OCI-M1 (cell line): ENCODE measurements at places on chromosomes 3 and 15.

- DNase-seq = no peak
These were observed 155.6 kb downstream of the SEMA6D start for GRCh38 chr15:47872869-47873432.

DNA sequence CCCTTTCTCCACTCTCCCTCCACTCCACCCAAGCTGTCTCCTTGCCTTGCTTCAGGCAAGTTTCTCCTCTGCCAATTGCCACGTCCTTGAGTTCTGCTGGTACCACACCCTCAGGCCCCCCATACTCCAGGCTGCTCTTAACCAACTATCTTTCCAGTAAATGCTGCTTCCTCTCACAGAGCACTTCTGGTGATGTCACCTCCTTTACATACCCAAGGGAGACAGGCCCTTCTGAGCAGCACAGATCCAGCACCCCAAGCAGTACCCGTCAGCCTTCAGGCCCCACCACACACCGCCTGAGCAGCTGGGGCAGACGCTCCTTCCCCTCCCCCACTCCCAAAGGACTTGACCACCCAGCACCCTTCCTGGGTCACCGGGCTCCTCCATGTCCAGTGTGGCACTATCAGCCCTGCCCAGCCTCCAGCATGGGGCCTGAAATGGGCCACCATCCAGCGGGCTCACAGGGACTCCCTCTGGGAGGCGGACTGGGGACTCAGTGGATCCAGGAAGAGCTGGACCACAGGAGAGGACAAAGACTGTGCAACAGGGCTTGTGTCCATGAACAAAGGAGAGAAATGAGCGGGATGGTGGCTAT, 50.2 kb downstream of the KLF15 start:
- DNase-seq = no peak

DNA sequence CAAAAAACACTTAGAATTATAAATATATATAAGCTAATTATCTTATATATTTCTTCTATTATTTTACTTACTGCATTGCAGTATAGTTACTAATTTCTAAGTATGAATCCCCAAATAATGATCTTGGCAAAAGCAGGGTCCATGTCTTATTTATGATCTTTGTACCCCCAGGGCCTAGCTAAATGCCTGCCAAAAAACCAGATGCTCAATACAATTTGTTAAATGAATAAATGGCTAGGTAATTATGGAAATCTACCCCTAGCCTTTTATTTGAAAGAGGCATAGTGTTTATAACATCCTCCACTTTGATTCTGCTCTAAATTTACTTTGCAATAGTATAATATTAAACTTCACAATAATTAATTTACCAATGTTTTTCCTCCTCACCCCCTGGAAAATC, 69.5 kb downstream of the CSNK1G1 start:
- no peak for DNase-seq

GRCh38 chr15:49718234-49718633, 97.4 kb downstream of the DTWD1 start:
- DNase-seq = peak; percentile 5

- DNase-seq = peak; percentile 69
These were observed 717 bp downstream of the PXK start for GRCh38 chr3:58333206-58334012.

DNA sequence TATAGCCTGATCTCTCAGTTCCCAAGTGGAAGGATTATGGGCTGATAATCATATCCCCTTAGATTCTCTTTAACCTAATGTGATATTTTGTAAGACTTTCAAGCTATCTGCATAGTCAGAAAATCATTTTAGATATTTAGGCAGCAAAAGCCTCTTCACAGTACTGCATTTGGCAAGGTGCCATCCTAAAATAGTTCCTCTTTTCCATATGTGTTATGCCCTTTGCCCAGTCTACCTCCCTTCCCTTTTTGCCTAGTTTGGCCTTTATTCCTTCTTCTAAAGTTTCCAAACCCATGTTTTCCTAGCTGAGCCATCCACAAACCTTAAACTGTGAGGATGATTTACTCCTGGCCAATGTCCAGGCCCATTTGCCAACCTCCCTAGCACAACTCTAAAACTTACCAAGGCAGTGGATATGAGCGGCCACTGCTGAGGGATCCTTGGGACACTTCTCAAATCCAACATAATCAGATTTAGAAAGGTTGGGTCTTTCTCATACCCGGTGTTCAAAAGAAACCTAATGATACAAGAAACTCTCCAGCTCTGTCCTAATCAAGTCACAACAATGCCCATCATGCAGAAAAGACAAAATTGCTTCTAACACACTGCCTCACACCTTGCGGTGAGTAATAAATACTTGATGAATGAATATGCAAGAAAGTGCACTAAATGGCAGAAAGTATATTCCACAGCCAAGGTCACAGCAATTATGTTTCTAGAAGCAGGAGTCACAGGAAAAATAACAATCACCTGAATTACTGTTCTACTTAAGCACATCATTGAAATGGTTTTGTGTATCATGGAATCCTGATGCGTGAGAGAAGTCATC, 493.9 kb downstream of the NLGN1 start:
- DNase-seq = peak; percentile 56

DNA sequence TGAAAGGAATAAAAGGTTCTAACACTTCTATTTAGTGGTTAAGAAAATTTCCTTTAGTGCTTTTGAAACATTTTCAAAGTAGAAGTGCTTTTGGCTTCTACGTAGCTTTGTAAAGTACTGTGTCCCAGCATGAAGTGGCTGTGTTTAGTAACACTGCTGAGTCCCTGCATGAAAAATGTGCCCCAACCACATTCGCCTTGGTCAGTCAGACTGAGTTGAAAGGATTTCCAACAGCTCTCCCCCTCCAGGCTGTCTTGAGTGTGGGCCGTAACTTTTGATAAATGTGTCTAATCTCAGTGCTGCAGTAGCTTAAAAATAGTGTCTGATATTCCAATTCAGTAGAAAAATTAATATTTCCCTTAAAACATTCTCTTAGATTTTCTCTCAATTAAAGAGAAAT, 115.0 kb downstream of the NR1D2 start:
- no peak for DNase-seq

- peak; percentile 43 for DNase-seq
These were observed 2.9 kb downstream of the TIMP4 start for GRCh38 chr3:12155828-12156227.

DNA sequence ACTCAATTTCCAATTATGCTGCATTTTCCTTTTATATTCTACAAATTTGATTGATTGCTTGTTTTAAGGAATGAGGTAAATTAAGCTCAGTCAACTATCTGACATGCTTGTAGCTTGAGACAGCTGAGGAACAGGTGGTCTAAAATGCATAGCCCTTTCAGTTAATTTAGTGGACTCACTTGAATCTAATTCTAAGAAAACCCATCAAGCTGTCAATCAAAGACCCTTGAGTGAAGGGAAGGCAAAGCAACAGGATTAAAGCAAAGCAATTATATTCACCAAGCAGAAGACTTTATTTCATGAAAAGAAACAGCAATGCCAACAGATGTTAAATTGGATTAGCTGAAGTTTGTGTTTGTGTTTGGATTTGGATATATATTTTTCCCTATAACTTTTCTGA, 228.5 kb downstream of the ARPP21 start:
- DNase-seq = no peak

DNA sequence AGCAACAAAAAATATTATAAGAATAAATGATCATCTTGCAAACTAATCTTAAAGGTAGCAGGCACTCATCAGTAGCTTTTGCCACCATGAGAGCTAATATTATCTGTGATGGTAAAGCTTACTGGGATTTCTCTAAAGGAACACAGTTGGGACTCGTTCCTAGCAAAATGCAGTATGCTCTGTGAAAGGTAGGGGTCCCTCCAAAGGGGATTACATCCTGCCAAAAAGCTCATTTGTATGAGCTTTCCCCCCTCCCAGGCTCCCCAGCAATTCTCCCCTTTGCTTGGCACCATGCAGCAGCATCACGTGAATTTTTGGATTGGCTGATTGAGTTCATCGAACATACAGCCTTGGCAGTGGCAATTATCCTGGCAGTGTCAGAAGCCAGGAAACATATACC, 361.0 kb upstream of the PLSCR5 start:
- DNase-seq = no peak

- no peak for DNase-seq
These were observed 14.8 kb downstream of the PPCDC start for GRCh38 chr15:75038231-75038630.

- no peak for DNase-seq
These were observed 30.5 kb downstream of the CD47 start for GRCh38 chr3:108060331-108060730.

DNA sequence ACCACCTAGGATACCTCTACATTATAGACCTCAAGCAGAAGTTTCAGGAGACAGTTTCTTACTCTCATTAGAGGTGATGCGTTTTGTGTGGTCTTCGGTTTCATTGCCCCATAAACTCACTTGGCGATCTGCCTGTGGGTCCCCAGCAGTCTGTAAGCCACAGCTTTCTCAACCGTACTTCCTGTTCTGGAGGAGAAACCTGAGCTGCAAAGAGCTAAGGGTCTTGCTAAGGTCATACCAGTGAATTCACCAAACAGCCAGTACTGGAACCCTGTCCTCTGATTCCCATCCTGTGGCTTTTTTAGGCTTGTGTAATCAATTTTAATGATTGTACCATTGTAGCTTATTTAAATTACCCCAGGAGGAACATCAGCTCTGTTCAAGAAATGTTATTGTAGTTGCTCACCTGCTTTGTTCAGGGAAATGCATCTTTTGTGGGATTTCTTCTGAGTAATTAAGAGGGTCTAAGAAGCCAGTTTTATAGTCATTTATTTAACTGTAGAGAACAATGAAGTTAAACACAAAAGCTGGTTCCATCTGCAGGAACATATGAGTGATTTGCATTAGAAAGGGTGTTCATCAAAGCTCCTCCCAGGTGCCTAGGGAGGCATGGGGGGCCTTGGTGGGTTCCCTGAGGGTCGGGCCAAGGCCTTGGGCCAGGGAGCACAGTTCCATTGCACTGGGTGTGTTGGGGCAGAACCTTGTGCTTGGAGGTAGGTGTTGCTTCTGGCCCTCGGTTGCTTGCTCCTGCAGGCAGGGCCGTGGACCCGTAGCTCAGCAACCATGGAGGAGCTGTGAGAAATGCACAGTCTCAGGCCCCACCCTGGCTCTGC, 69.6 kb downstream of the APBA2 start:
- DNase-seq = peak; percentile 89

DNA sequence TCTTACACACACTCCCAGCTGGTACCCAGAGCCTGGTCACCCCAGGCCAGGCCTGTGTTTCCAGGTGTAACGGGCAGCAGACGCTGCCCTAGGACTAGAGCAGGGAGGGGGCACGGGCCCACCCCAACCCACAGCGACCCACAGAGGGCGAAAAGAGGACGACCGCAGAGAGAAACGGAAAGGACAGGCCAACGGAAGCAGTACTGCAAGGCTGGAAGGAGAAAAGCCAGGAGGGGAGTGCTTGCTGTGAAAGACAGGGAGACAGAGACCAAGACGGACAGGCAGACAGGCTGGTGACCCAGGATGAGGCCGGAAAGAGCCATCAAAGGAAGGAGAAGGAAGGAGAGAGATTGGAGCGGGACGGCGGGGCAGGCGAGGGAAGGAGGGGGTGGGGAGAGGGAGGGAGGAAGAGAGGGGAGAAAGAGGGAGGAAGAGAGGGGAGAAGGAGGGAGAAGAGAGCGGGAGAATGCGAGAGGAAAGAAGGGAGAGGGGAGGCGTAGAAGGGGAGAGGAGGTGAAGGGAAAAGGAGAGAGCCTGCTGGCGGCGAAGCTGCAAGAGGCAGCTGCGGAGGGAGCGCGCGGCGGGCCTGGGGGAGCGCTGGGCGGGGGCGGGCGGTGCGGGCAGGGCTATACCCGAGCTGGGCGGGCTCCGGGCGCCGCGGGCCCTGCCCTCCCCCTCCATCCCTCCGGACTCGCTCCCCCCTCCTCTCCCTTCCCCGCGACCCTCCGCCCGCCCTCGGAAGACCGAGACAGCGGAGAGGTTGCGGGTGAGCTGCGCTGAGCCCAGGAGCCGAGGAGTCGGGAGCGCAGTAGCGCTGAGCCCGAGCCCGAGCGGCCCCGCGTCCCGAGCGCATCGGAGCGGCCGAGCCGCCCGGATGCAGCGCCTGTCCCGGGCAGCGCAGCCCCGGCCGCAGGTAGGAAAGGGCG, at the start of gene SLC6A1:
Gene SLC6A1, plus strand, starts transcription at position 732 of the 926 bp plus-strand sequence. CDS start 24,464 bp downstream, outside the sequence.
- DNase-seq = no peak

- no peak for DNase-seq
These were observed 2.1 kb upstream of the HTR3D start for GRCh38 chr3:184029443-184029842.

DNA sequence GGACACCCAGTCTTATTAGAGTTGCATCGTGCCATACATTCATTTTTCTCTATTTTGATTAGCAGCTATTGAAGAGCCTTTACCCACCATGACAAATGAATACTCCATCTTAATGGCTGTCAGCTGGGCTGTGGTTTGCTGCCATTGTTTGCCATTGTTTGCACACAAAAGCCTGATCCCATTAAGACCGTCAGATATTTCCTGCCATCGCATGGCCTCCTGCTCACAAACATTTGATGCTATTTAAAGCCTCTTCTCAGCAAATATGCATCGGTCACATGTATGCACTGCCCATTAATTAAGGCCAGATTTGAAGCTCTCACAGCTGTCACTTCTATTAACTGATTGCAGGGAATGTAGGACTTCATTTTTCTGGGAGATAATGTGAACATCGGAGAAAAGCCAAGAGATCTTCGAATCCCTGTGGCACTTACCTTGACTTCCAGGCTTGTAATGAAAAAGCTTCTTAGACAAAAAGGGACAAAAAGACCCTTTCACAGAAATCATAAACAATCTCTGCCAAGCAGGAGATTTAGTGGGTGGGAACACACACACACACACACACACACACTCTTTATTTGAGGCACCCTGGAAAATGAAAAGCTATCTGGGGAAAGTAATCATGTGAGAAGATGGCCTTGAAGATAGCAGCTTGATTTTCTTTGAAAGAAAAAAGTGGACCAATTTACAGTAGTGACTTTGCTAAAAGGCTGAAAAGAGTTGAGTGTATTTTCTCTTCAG, 175.4 kb upstream of the NR2E3 start:
- no peak for DNase-seq

- peak; percentile 29 for DNase-seq
These were observed 64.2 kb downstream of the TBC1D5 start for GRCh38 chr3:17678116-17678741.

- no peak for DNase-seq
These were observed at the start of gene CTDSPL for GRCh38 chr3:37861620-37862041. Gene CTDSPL (plus strand): TSS chr3:37861880. CDS start chr3:37862200, 320 bp downstream.

- DNase-seq = no peak
These were observed 115.4 kb downstream of the PLD1 start for GRCh38 chr3:171694888-171695287.

- DNase-seq = no peak
These were observed 151.1 kb downstream of the NUP210 start for GRCh38 chr3:13268961-13269441.

- no peak for DNase-seq
These were observed 7.6 kb downstream of the ZNF639 start for GRCh38 chr3:179330438-179330837.

- peak; percentile 68 for DNase-seq
These were observed 258.5 kb downstream of the PDCD6IP start for GRCh38 chr3:34056951-34057390.

- DNase-seq = peak; percentile 83
These were observed 19.5 kb downstream of the MESD start for GRCh38 chr15:80970018-80970657.
